ENCODE measurements at places on chromosomes 11 and 22.
A peak's percentile ranks its signal among the peaks of the same experiment; 100 is the strongest.

DNA sequence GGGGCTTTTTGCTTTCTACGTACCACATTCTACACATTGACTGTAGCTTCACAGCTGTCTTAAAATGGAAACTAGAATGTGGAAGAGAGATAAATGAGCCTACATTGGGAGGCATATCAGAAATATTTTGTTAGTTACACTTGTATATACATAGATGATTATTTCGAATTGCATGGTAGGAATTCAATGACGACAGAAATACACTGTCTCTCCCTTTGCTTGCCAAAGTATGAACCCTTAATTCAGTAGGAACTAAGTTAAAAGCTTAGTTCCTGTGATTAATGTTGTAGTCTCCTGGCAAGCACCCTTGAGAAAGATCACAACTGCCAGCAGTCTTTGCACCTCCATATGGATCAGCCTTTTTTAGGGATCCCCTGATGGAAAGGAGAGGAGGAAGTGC is 10.1 kb downstream of the C11orf87 start:
- no peak for DNase-seq

DNA sequence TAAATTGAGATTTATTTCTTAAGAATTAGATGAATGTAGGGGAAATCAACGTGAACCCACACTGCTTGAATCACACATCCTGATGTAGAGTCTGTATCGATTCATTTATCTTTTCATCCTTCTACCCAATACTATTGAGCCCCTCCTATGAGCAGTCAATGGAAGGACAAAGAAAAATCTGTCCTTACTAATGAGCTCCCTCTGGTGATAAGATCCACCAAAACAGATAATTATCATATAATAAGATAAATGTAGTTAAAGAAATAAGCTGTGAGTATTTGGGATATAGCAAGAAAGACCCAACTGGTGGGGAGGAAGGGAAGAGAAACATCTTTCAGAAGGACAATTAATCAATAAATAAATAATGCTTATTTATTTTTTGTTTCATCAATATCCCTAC is 385.1 kb upstream of the CCDC90B start:
- DNase-seq, result no peak

DNA sequence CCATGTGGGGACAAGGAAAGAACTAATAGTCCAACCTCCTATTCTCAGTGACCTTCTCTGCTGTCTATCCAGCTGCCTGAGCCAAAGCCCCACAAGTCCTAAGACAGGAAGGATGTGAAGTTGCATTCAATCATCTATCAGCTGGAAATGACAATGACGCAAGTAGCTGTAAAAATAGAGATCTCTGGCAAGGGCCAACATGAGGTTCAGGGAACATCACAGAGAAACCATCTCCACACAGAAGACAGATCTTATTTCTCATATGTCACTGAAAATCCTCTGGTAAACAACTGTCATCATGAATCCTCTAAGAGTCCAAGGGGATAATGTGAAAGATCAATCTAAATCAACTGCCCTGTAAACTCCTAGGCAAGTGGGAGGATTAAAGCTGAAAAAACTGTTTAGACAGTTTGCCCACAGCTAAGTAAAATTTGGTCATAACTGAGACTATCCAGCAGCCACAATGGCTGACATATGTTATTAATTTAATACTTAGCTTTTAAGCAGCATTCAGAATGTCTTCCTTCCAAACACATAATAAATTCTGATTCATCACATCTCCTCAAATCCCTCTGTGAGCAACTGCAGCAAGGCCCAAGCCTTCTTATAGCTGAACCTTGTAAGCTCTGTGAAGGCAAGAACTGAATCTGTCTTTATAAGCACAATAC is 52.1 kb downstream of the ALG9 start:
- DNase-seq, result no peak

- no peak for DNase-seq
Measured at GRCh38 chr11:76296731-76297542, 84.0 kb downstream of the THAP12 start.

DNA sequence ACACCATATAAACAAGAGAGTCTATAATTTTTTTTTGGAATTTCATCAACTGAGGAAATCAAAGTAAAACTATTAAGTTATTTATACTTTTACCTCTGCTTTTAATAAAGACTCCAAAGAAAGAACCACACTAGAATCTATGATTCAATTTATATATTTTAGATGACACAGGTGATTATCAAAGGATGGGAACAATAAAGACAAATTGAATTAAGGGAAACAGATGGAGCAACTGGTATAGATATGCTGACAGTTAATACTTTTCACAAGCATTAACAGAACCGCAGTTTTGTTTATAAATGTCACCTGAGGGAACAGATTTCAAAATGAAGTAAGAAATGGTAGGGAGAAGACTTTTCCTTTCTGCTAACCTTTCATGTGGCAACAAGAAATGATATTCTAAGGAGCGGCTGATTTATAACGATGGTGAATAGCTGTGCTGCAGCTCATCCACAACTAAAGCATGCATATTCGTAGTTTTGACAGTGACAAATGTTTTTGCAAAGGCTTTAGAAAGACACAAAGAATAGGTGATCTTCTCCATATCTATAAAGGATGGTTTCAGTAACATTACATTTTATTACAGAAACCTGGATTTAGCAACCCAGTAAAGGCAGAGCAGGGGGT is 1502.9 kb upstream of the RAG2 start:
- no peak for DNase-seq

DNA sequence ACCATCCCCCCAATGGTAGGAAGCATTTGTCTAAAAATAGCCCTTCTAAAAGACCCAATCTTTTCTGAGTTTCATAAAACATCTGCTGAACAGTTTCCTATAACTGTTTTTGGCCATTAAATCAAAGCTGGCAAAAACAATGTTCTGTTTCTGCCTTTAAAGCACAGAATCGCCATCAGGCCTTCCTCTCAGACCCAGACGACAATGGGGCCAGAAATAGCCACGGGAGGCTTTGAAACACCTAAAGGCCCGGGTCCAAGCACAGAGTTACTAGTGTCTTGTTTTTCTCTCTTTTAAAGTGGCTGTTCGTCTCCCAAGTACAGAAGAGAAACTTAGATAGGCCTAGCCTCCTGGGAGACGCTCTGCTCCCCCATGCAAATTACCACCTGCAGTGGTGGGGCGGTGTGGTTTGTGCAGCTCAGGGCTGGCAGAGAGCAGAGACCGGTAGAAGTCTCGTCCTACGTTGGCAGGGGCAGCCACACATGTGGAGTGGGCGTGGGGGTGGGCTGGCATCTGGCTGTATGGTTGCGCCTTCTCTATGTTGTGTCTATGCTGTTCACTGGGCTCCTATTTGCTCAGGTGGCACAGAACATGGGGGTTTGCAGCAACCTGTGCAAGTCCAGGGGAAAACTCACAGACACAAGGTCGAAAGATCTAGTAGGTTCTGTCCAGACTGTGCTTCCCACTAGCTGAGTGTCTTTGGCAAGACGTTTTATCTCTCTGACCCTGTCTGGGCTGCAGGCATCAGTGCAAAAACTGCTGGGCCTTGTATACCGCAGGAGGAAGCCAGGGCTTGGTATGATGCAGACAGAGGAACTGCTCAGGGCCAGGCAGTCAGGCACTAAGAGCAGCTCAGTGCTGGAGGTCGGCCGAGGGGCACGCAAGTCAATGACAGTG is 23.6 kb upstream of the ETS1 start:
- DNase-seq, result peak; percentile 67

- DNase-seq, result no peak
Measured at GRCh38 chr11:10774811-10775210, 23.8 kb downstream of the CTR9 start.

GRCh38 chr11:128095466-128095981 is 491.8 kb downstream of the ETS1 start:
- no peak for DNase-seq
